GM04503 (cell line): ENCODE measurements at places on chromosomes 6 and 20.
A peak's percentile ranks its signal among the peaks of the same experiment; 100 is the strongest.

DNA sequence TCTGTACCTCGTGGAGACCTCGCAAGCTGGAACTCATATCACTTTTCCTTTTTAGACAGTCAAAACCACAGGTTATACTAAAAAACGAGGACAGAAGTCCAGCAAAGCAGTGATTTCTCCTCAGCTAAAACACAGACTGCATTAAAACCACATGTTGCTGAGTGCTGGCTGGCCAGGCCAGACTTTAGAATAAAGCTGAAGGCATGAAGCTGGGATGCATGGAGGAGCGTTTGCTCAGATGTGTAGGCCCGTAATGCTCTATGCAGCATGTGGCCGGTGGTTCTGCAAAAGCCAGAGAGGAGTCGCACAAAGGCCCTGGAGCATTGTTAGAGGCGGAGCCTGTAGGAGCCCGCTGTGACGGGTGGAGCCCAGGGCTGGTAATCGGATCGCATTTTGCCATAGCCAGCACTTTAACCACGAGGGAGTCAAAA, 83.6 kb downstream of the SMOC2 start:
- DNase-seq: no peak

DNA sequence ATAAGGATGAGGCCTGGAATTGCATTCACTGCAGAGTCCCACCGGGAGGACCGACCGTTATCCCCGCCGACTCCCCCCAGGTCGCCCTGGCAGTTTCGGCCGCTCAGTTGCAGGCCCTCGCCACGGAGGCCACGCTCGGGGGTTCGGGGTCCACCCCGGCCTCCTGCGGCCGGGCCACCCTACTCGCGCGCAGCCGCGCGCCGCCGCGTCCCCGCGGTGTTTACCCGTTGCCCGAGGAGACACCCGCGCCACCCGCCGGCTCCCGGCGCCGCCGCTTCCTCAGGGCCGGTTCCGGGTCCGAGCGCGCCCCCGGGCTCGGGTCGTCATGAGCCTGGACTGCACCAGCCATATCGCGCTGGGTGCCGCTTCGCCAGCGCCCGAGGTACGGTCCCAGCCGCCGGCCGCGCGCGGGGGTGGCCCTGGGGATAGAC, at the start of gene CCDC170:
Gene CCDC170, plus strand, starts transcription at position 214 of the 431 bp plus-strand sequence. Its CDS starts 112 bp downstream, at position 326.
- DNase-seq: no peak

- no peak for DNase-seq
These were observed 114.6 kb upstream of the HSF2 start for GRCh38 chr6:122284848-122285247.

DNA sequence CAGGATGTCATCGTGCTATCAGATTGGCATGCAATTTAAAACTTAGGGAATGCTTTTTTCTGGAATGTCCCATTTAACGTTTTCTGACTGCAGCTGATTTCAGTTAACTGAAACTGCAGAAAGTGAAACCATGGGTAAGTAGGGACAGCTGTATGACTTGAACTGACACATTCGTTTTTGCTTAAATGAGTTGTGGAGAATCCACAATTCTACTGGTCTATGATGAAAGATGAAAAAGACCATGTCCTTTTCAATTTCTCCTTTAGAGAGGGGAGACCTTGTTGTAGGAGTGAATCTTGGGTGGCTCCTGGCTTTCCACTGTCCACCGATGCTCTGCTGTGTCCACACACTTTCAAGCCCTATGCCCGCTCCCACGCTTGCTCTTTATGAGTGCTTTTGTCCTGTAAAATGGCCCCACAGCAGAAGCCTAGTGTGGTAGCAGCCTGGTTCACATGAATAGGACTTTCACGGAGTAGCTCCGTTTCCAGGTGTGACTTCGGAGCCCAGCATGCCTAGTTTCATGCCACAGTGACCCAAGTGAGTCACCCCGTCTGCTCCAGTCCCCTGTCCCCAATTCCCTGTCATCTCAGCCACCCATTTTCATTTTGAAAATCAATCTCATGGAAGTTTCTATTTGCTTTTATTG, 21.9 kb downstream of the DYNLT1 start:
- DNase-seq: peak; percentile 28

DNA sequence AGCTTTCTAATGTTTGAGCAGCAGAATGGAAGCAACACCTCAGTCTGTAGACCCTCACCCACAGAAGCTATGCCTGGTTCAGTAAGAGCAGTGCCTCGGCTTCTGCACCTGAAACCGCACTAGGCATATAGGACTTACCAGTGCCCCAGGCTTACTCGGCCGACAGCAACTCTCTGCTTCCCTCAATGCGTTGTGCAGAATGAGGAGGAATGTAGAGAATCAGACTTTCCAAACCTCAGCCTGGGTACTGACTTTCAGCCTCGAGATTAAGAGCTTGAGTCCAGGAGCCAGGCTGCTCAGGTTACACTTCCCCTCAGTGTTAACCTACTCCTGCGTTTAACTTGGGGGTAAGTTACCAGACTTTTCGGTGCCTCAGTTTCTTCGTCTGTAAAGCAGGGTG, 8.6 kb downstream of the EYA2 start:
- no peak for DNase-seq

DNA sequence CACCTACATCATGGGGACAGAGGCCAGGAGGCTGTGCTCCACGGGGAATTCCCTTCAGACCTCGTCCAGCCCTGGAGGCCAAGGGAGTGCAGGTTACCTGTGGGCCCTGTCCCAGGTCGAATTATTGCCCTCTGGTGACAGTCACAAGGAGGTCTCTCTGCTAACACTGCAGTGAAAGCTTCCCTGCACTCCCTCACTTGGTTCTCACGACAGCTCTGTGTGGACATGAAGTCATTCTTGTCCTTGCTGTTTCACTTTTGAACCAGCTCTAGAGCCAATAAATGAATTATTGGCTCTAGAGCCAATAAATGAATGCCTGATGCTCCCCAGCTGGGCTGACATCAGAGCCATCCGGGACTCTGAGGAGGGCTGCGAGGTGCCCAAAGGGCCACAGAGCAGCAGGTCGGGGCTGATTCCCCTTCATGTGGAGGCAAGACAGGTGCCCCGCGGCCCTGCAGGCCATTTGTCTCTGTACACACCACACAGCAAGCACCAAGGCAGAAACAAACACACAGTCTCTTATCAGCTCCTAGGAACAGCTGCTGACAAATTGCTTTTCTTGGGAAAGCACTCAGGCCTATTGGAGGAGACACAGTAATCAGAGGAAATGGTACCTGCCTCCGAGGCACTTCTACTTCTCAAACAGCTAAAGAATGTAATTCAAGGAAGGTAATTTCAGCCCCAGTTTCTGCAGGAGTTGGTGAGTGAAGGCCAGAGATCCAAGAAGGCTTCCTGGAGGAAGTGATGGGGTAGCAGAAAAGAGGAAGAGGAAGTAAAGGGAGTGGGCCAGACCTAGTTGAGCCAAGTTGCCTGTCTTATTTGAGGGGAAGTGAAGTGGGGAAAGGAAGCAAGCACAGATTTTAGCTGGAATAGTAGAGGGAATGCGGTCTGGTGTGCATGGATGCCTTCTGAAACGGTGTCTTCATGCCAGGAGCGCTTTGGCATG, 27.5 kb upstream of the TBXT start:
- no peak for DNase-seq

- no peak for DNase-seq
These were observed 371.1 kb downstream of the DHX35 start for GRCh38 chr20:39333211-39333610.

GRCh38 chr6:41446132-41446531, 100.0 kb upstream of the FOXP4 start:
- DNase-seq: no peak

DNA sequence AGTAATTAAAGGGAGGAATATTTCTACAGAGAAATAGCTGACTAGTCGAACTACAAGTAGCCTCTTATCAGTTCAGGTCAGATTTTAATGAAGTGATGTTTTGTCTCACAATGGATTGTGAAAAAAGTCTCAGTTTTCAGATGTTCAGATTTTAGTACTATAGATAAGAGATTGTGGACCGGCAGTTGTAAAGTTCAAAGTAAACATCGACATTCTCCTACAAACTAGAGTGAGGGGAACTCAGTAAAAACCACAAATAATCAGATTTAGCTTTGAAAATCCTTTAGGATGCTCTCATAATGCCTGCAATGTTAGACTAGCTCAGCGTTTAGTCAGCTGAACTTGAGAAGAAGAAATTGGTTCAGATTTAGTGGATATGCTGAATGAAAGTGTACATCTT, 39.9 kb downstream of the RCAN2 start:
- no peak for DNase-seq

DNA sequence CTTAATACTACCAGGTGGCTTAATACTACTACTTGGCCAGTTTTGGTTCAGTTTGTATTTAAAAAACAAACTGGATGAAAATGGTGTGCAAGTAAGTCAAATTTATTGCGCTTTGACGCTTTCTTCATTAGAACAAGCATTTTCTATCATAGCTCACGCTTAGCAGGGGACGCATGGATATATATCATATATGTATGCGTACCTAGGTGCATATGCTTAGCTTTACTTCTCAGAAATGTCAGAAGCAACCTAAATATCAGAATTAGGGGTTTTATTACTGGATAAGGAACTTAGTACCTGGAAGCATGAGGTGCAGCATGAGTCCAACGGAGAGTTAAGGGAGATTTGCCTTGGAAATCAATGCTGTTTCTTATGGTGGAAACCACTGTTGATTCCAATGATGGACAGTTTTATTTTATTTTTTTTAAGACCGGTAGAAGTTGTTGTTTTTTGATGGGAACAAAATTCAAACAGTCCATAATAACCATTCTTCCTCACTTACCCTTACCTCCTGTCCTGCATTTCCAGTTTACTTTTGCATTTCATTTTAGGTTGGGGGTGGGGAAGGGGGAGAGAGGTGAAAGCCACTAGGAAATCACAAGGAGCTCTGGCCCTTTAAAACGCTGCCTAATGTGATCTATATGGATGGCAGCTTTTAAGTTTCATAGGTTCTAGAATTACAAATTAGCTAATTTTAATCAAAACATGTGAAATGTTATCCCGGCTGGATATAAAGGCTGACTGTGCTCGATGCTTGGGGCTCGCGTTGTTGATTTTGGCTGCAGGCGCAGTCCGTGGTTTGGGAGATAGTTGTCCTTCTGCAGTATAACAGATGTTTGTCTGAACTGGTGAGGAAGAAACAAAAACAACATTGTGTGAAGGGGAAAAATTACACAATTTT, 2.1 kb downstream of the SOBP start:
- DNase-seq: peak; percentile 14

DNA sequence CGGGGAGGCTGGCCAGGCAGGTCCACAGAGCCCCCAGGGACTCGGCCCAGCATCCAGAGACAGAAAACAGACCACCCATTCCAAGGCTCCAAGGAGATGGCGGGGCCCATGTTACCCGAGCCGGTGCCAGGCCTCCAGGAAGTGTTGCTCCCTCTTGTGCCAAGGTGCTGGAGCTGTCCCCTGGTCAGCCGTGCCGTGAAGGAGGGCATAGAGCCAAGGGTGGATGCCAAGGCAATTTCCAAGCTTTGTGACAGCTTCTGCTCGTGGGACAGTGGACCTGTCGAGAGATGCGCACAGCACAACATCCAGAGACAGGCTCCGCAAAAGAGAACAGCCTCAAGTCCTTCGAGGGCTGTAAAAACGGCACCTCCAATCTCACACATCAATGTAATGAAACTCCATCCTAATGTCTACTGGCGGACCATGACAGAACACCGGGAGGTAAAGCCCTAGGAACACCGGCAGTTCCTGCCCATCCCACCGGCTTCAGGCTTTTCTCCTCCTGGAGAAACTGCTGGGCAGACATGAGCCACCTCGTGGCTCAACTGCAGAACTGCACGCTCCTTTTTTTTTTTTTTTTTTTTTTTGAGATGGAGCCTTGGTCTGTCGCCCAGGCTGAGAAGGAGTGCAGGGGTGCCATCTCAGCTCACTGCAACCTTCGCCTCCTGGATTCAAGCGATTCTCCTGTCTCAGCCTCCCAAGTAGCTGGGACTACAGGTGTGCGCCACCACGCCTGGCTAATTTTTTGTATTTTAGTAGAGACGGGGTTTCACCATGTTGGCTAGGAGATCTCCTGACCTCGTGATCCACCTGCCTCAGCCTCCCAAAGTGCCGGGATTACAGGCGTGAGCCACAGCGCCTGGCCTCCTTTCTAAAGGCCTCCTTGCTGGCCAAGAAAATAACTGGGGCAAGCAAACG, 30.9 kb upstream of the AVP start:
- no peak for DNase-seq

GRCh38 chr6:164531736-164532135, 777.7 kb downstream of the C6orf118 start:
- DNase-seq: no peak

DNA sequence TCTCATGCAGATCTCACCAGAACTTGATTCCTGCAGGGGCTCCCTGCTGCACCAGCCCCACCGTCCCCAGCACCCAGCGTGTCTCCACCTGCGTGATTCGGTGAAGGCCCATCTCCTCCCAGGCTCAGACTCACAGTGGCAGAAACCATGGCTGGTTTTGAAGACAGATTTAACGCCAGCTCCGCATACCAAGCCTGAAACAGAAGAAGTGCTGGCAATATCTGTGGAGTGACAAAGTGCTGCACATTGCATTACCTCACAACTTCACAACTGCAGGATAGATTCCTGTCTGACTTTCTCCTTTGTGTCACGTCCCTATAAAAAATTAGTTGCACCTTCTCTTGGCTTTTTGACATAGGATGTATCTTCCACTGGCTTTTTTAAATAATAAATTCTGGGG, 120.7 kb downstream of the TTLL2 start:
- DNase-seq: no peak

GRCh38 chr6:65707126-65707826, at the start of gene EYS:
Gene EYS, minus strand, starts transcription at chr6:65707226. Its CDS starts 211,816 bp downstream, at chr6:65495410.
- no peak for DNase-seq

GRCh38 chr20:64079273-64080012, at the start of gene RGS19:
Gene RGS19, minus strand, starts transcription at chr20:64079518. Its CDS starts 2,632 bp downstream, at chr20:64076886.
- no peak for DNase-seq

DNA sequence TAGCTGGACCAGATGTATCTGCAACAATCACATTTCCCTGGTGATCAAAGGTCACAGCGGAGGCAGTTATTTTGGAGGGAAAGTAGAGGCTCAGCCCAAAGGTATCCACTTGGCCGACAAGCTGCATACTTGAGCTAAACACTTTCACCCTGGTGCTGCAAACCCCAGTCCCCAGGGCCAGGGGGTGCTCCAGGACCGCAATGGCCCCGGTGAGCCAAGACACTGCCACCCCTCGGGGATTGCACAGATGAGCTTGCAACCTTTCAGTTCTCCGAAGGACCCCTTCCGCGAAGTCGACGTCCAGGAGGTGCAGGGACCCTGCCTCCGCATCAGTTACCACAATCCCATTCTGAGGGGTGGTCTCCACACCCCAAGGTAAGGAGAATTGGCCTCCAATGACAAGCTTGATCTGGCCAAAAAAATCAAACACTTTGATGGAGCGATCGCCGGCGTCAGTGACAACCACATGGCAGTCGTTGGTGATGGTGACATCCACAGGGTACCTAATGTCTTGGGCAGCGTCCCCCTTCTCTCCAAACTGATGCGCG, 823 bp downstream of the NHLRC1 start:
- no peak for DNase-seq

GRCh38 chr6:24927985-24928745, 7.6 kb downstream of the RIPOR2 start:
- DNase-seq: no peak

GRCh38 chr6:127423921-127424320, 35.3 kb downstream of the KIAA0408 start:
- DNase-seq: no peak

- no peak for DNase-seq
These were observed 42.8 kb upstream of the AHI1 start for GRCh38 chr6:135540207-135540840.
